Fibroblast of skin of right biceps (primary cell): ENCODE measurements at places on chromosomes 3 and 15.

- DNase-seq = no peak
These were observed 9.3 kb downstream of the ARL13B start for GRCh38 chr3:93989241-93989640.

- no peak for DNase-seq
These were observed 8.8 kb upstream of the RARB start for GRCh38 chr3:25419251-25419650.

GRCh38 chr3:194740859-194741491 lies 55.3 kb downstream of the FAM43A start:
- DNase-seq = peak; percentile 86

DNA sequence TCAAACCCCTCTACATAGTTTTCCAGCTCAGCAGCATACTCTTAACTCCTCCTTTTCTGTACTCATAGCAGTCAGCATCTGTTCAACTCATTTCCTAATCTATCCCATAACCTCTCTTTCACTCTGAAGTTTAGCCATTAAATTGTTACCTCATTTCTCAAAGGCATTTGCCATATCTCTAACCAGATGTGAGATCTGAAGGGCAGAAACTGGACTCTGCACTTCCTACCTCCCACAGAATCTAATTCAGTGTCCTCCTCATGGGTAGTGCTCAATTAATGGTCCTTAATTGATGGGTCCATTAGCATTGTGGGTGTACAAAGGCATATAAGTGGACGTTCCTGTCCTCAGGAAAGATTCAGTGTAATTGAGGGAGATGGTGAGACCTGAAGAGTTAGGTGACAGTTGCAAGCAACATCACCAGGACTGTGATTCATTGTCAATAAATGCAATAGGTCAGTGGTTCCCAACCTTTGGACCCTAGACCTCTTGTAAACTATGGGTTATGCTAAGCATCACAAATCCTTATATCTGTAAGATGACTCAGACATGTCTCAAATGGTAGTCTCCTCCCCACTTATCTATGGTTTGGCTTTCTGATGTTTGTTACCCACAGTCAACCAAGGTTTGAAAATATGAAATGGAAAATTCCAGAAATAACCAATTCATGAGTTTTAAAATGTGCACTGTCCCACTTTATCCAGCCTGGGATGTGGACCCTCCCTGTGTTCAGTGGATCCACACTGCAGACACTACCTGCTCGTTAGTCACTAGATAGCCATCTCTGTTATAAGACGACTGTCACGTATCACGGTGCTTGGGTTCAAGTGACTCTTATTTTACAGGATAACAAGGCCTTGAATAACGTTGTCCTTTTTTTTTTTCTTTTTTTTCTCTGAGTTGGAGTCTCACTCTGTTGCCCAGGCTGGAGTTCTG lies 25.0 kb upstream of the UACA start:
- peak; percentile 68 for DNase-seq

DNA sequence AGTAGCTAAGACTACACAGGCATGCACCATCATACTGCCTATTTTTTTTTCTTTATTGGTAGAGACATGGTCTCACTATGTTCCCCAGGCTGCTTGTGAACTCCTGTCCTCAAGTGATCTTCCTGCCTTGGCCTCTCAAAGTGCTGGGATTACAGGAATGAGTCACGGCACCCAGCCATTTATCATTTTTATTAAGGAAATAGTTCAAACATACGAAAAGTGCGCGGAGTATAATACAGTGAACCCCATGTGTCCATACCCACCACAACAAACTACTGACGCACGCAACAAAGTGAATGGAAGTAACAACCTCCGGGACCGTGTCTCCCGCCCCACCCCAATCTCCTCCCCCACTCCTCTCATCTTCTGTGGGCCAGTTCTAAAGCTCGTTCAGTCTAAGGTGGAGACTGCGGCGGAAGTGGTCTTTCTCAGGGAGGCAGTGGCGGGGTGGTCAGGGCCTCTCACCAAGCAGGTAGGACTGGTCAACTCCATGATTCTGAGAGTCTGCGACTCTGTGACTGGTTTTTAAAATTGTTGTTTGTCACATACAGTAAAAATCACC lies 42.1 kb downstream of the DNAJB8 start:
- DNase-seq = peak; percentile 87

GRCh38 chr3:26368312-26368711 lies 254.3 kb upstream of the LRRC3B start:
- no peak for DNase-seq

- DNase-seq = no peak
These were observed 61.8 kb downstream of the FGD5 start for GRCh38 chr3:14880447-14881106.

- DNase-seq = no peak
These were observed 108.4 kb upstream of the SPATA16 start for GRCh38 chr3:173249457-173249856.
